ENCODE measurements at places on chromosomes 2 and 18. TPM values are rescaled to one million over a fixed set of nuclear protein-coding genes. Genes with fewer than 3 reads are reported as not detected.

COL4A3 gene
- 0.68 TPM for total RNA-seq

POMC gene
- 34.2 TPM for total RNA-seq

GRCh38 chr2:61432990-61433389 lies 37.9 kb downstream of the USP34 start:
- DNase-seq: no peak

TRIM43B gene
- not detected for total RNA-seq

RND3 gene
- total RNA-seq: 29.8 TPM

DNA sequence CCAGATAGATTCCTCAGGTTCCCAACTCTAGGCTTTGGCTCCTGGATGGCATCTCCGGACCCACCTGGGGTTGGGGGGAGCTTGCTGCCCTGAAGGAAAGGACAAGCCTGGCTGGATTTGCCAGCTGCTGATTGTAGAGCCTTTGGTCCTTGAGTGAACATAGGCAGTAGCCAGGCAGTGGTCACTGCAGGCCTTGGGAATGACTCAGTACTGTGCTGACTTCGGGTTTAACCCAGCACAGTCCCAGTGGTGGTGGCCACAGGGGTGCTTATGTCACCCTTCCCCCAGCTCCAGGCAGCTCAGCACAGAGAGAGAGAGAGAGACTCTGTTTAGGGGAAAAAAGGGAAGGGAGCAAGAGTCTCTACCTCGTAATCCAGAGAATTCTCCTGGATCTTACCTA lies 27.7 kb upstream of the ACTR2 start:
- no peak for DNase-seq

- no peak for DNase-seq
These were observed 58.9 kb upstream of the RNU4ATAC start for GRCh38 chr2:121471532-121472469.

ALPG gene
- total RNA-seq: not detected

- DNase-seq: no peak
These were observed 49.1 kb upstream of the CYP1B1 start for GRCh38 chr2:38125007-38125406.

DOCK10 gene
- 7.1 TPM for total RNA-seq

DNA sequence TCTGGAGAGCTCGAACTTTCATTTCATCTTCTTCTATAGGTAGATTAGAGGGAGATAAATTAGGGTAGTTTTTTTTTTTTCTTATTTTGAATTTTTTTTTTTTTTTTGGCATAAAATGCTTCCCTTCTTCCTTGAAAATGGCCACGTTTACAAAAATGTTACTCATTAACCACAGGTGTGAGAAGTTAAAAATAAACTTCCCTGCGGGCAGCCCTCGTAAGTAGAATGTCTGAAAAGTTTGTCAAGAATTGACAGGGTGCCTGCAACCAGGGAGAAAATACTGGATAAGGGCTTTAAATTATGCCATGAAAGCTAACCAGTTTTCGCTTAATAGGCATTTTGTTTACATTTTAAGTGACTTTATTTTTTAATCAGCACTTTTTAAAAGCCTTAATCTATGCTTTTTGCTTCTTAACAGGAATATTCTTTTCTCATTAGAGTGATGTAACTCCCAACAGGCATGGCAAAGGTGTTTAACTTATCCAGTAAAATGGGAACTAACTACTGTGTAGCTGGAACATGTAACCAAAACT lies 4.2 kb upstream of the FN1 start:
- DNase-seq: no peak

GRCh38 chr18:76377359-76377756 lies 117.7 kb downstream of the ZNF516 start:
- DNase-seq: peak; percentile 74

TCF7L1 gene
- total RNA-seq: 3.1 TPM

DNA sequence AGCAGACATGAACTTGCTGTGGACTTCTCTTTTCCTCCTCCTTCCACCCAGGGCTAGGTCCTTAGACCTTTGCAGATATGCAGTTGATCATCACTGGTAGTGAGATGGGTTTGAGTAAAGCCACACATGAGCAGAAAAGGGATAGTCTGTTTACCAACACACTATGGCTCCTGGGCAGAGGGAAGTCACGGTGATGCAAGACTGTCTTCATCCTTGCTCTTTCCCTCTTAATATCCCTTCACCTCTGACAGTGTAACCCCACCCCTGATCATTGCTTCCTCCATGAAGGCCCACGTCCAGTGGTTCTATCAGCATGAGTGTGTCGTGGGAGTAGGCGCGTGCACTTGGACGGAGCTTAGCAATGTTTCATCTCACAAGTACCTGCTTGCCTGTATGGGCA lies 188.7 kb downstream of the SMAD7 start:
- DNase-seq: no peak

DYNAP gene
- not detected for total RNA-seq

GRCh38 chr2:179239195-179239594 lies 25.4 kb downstream of the SESTD1 start:
- no peak for DNase-seq

DNA sequence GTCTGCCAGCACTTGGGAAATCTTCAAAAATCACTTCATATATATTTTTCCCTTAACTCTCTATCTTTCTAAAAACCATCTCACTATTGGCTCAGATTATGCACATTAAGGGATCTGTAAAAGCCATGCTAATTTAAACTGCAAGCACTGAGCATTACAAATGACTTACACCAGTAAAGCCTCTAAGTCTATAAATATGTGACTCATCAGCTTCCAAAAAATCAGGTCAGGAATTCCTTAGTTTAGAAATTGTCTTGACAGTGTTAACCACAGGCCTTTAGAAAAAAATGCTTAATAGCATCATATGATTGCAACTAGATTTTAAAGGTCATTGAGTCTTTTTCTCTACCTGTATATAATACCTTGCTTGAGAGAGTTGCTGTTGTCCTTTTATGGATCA lies 1113.6 kb upstream of the PIK3C3 start:
- DNase-seq: no peak

DNA sequence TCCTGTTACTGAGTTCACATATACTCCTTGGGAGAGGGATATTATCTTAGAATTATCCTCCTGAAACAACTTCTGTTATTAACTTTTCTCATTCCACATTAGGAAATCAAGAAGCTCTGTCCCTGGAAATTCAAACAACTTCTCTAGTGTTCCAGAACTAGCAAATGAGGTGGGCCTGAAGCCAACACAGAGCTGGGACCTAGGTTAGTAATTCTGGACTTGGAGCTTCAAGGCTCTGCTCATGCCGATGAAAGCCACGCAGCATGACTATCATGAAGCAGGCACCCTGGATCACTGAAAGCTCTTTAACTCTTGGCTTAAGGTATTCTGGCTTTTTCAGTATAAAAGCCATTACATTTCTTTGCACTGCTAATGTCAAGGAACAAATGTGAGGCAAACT lies 242.7 kb downstream of the TGIF1 start:
- no peak for DNase-seq

DNA sequence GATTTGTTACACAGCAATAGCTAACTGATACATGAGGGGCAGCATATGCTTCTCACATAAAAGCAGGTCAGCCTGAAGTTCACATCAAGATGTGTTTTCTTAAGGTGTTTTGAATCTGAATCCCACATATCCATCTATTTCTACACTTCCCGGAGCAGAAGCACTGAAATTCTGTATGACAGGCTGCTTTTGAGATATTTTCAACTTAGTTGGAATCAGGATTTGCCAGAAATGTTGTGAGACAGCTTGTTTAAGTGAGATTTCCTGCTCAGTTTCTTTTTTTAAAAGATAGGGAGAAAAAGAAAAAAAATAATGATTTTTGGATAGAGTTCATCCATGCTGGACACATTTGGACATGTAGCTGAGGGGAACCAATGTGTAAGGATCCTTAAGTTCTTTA lies 501.5 kb upstream of the CELF4 start:
- DNase-seq: no peak

- DNase-seq: no peak
These were observed 12.2 kb downstream of the RBFA start for GRCh38 chr18:80046431-80046830.

SKA1 gene
- not detected for total RNA-seq

GRCh38 chr18:76889091-76889699 lies 66.8 kb downstream of the ZNF236 start:
- no peak for DNase-seq

GRCh38 chr2:141522702-141523101 lies 608.1 kb downstream of the LRP1B start:
- DNase-seq: no peak

GRCh38 chr18:26458526-26459232 lies 89.7 kb downstream of the KCTD1 start:
- DNase-seq: no peak

DNA sequence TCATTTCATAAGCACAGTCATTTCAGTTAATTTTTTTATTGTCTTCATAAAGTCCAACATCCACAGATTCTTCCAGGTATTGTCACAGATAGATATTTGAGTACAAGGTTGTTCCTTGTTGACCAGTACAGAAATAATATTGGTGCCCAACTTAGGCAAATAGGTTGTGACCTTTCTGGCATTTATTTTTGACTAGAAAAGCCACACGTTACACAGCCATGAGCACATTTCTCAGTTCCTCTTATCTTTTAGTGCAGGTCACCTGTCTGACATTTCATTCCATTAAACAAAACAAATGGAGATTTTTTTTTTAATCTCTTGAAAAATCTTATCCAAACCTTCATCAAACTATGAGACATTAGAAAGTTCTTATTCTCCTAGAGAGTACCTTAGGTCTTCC lies 428.8 kb downstream of the ZNF521 start:
- DNase-seq: no peak

GRCh38 chr2:72915907-72916742 lies 1.2 kb upstream of the EMX1 start:
- peak; percentile 66 for DNase-seq

GRCh38 chr2:18516112-18516511 lies 44.3 kb downstream of the RDH14 start:
- DNase-seq: no peak

DNA sequence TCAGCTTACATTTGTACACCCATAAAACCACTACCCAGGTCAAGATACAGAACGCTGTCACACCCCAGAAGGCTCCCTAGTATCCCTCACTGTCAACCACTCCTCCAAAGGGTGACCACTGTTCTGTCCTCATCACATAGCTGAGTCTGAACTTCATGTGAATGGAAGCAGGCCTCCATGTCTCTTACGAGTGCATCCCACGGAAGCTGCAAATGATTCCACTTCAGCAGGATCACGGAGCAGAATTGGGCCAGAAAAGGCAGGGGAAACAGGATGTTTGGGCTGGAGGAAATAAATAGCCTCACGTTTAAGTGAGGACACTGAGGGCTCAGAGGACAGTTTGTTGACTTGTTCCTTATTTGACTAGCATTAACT lies 38.4 kb downstream of the LBH start:
- no peak for DNase-seq

MAL gene
- total RNA-seq: 20.6 TPM

DNA sequence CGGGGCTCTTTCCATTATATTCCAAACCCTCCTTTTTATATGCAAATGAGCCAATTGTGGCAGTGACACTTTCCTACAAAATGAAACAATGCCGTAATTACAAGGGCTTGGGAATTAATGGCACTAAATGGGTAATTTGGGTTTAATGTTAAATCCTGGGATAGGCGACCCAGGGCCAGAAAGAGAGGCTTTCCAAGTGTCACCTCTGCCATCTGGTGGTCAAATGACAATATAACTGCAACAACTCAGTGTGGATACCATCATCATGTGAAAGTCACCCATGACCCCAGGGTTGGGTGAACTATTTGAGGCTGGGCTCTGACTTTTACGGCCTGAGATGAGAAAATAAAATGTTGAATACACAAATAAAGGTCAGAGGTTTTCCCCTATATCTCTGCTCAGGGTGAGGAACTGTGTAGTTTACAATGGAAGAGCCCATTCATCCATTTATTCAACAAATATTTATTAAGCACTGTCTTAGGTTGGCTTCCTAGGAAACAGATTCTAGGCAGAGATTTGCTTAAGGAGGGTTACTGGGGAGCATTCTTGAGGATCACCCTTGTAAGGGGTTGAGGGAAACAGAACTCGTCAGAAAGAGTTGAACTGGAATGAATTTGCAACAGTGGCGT lies 13.6 kb upstream of the THADA start:
- DNase-seq: no peak

DNA sequence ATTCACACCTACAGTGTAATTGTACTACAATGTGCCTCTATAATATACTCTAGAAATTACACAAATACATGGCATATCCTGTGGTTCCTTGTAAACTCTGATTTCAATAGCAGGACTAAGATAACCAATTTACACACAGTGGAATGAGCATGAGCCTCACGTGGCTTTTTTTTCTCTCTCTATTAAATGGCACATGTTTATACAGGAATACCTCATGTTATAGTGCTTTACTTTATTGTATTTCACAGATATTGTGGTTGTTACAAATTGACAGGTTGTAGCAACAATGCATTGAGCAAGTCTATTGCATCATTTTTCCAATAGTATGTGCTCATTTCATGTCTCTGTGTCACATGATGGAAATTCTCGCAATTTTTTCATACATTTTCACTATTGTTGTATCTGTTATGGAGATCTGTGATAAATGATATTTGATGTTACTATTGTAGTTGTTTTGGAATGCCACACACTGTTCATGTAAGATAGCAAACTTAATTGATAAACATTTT lies 260.0 kb downstream of the FSIP2 start:
- no peak for DNase-seq

Measured in sigmoid colon (tissue), 7 donors.